ENCODE measurements at places on chromosomes 3 and 15.

GRCh38 chr3:171168551-171168950 is 142.0 kb upstream of the SLC2A2 start:
- no peak for DNase-seq

DNA sequence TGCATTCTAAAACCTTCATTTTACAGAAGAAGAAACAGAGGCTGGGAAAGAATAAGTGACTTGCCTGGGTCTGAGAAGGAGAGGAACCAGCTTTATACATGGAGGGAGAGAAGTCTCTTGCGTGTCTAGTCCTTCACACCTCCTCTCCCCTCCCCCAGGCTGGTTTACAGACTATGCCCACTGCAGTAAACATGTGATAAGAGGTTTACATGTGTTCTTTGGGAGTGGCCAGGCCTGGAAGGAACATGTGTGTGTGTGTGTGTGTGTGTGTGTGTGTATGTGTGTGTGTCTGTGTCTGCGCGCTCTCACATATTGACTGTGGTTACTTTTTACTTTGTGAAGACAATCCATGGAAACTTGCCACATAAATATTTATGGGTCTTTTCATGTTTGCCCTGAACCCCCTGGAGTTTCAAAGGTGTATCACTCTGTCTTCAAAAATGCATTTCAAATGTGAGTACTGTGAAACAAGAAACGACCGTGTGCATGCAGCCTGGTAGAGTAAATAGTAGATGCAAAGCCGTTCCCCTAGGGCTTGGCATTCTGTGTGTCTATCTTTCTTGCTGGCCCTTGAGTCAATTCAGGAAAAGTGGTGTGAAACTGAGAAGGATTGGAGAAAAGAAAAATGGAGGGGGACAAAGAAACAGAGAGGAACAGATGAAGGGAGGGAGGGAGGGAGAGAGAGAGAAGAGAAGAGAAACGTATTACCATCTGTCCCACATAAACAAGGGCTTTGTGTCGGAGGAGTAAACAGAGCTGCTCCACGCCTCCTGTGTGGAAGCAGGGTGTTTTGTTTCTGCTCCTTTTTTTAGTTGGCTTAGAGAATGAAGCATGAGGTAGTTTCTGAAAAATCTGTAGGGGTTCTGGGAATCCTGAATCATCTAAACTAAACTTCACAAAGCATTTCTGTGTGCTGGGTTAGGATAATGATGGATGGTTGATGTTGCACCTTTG is 51.7 kb downstream of the CLDN11 start:
- DNase-seq, result no peak

GRCh38 chr3:149273096-149273751 is 51.6 kb upstream of the CP start:
- peak; percentile 29 for DNase-seq

DNA sequence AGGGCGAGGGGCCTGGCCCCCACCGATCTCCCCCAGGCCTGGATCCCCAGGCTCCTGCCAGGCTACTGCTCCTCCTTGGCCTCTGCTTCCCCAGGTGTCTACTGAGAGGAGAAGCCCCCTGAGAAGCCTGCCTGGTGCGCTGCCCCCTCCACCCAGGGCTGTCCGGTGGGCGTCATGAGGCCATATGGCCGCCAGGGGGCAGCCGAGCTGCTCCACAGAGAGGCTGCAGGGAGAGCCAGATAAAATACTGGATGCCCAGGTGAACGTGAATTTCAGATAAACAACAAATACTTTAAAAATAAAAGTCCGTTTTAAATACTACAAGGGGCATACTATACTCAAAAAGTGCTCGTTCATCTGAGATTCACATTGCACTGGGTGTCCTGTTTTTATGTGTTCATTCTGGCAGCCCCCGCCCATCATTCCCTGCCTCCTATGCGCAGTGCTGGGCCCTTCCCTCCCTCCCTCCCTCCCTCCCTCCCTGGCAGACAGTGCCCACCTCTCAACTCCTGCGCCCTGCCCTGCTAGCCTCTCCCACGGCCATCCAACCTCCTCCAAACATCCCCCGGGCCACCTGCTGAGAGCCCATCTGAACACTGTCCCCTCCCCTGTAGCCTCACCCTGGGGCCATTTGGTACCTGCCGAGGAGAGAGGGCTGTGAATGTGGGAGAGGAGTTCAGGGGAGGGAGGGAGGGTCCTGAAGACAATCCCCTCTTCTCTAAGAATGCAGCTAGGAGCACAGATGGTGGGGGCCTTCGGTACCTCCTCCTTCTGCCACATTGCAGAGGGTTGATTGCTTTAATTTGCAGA is 29.6 kb downstream of the PSTPIP1 start:
- peak; percentile 85 for DNase-seq

- DNase-seq, result no peak
Observed at GRCh38 chr3:60752809-60753208, 498.4 kb downstream of the FHIT start.

DNA sequence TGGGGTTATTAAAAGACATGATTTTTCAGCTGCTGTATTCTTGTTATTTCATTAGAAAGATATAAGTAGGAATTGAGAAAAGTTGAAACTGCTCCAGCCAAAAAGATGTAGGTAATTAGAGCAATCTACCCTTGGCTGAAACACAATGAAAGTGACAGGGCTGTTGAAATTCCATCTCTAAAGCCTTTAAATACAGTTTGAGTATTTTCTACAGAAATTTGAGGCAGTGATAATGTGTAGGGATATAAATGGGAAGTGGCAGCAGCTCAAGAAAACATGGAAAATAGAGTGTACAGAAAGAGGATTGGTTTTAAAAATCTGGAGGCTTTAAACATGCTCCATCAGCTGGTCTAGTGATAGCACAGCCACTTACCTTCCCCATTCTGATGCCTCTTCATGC is 22.8 kb upstream of the UNC13C start:
- DNase-seq, result no peak

DNA sequence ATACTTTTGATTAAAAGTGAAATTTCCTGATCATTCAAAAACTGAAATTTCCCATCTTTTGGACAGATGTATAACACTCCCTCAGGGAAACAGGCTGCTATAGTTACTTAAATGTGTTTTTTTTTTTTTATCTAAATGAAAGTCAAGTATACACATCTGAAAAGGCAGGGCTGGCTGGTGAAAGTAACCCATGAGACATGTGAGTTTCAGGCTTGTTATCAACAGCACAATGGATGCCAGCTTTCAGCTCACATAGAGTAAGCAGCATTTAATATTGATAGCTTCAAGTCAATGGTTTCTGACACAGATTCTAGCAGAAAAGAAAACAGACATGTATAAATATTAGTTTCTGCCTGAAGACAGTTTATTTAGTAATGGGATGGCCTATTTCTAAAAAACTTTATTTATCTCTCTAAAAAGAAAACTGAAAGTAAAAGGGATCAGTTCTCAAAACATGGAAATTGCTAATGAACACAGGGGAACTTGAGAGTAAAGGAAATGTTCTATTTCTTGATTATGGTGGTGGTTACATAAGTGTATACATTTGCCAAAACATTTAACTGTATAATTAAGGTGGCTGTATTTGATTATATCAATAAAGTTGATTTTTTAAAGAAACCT is 89.7 kb upstream of the CMC1 start:
- no peak for DNase-seq

GRCh38 chr3:79052054-79052681 is 715.6 kb downstream of the ROBO1 start:
- no peak for DNase-seq

GRCh38 chr3:85387913-85388505 is 429.2 kb downstream of the CADM2 start:
- DNase-seq, result no peak

DNA sequence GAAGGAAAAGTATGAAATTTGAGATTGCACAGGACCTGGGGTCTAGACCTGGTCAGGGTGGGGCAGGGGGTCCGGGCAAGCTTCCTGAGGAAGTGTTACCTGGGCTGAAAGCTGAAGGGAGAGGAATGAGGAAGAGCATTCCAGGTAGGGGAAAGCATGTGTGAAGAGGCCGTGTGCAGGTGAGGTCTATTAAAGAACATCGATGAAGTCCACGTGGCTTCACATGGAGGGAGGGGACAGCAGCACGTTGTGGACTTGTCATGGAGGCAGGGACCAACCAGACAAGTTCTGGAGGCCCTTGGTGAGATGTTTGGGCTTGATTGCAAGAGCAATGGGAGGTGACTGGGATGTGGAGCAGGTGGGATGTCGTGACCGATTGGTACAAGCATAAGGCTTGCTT is 47.1 kb downstream of the IDH2 start:
- no peak for DNase-seq

DNA sequence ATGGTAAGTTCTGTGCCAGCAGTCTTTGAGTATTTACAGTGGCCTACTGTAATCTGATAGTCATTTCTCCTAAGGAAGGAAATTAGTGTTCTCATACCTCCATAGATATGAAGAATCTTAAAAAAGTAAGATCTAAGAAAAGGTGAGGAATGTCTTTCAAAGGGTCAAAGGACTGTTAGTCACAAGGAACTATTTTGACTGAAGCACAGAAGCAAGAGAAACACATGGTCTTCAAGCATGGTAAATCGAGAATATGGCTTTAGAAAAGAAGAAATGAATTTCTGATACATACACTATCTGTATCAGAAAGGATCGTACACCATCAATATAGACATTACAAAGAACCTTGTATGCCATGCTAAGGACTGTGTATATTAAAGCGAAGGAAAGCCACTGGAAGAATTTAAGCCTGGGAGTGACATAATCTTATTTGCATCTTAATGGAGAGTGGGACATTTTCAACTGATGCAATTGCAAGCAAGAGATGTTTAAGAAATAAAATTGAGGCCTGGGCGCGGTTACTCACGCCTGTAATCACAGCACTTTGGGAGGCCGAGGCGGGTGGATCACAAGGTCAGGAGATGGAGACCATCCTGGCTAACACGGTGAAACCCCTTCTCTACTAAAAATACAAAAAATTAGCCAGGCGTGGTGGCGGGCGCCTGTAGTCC is 5.5 kb upstream of the ACAP2 start:
- no peak for DNase-seq

- no peak for DNase-seq
Observed at GRCh38 chr15:80777826-80778620, 1.1 kb upstream of the CEMIP start.

- no peak for DNase-seq
Observed at GRCh38 chr3:107632576-107632975, 109.8 kb downstream of the BBX start.

DNA sequence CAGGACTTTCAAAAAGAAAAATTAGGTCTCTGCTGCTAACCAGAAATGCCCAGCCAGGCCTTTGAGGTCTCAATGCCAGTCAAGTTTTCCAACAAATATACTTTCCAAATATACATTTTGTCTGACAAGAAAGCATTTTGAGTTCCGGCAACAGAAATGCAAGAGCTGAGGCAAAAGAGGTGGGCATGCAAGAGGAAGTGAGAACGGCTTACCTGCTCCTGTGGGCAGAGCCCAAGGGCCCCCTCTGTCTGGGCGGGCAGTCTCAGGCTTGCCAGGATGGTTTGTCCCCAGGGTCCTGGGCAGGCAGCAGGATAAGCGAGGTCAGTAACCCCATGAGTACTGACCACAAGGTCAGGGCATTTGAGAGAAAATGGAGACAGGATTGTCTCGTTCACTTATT is 136.1 kb upstream of the TOPAZ1 start:
- no peak for DNase-seq

- DNase-seq, result no peak
Observed at GRCh38 chr3:23612296-23612891, 193.4 kb upstream of the UBE2E1 start.

DNA sequence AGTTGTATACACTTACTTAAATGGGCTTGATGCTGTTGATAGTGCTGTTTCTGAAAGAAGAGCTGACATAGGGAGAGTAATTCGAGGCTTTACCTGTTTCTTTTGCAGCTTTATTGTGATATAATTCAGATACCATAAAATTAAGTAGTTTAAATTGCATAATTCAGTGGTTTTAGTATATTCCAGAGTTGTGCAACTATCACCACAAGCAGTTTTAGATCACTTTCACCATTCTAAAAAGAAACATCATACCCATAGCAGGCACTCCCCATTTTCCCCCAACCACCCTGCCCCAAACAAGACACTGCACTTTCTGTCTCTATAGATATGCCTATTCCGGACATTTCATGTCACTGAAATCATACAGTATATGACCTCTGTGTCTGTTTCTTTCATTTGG is 98.5 kb downstream of the MTHFS start:
- DNase-seq, result no peak

GRCh38 chr3:123755085-123755484 is 129.0 kb downstream of the MYLK start:
- no peak for DNase-seq

DNA sequence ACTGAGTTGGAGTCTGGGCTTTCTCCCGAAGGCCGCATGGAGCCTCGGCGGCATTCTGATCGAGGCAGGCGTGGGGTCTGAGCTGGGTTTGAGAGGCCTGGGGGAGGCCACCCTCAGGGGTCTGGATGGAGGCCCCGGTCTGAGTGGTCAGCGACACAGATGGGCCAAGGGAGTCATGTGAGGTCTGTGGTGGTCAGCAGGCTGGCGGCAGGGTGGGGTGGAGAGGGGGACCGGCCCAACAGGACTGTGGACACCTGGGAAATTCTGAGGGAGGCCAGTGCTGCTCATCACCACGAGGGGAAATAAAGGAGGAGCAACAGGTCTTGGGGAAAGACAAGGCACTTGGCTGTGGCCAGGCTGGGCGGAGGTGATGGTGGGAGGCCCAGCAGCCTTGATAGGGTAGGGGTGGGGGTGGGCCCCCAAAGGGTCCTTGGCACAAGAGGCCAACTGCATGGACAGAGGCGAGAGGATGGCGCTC is 16.2 kb downstream of the CTSH start:
- DNase-seq, result no peak

DNA sequence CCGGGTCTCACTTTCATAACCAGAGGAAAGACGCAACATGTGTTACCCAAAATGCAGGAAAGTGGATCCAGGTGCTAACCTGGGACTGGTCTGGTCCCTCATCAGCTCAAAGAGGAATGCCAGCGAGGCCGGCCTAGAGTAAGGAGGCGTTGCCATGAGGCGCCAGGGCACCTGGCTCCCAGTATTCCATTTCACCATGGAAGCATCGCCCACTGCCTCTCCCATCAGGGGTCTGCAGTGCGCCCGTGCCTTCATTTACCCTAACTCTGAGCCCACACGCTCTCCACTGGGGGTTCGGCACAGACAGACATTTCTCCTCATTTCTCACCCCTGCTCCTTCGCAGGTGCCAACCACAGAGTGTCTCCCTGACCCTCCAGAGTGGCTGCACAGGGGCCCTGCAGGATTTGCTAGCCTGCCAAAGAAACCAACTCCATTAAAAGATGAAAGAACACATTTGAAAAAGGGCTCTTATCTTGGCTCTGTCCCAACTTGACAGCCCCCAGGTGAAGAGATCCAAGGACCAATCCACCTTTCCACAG is 61.5 kb downstream of the ABTB1 start:
- no peak for DNase-seq

- no peak for DNase-seq
Observed at GRCh38 chr3:185371306-185372074, 8.6 kb downstream of the MAP3K13 start.

DNA sequence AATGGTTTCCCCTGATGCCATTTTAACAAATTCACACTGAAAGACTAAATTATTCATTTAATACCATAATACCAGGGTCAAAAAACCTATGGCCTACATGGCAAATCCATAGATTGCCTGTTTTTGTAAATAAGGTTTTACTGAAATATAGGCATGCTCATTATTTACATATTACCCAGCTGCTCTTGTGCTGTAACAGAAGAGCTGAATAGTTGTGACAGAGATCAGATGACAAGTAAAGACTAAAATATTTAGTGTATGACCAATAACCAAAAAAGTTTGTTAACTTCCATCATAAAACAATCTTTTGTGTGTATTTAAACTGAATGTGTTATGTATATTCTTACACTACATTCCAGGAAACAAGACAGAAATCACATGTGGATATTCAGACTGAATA is 60.2 kb downstream of the DENND4A start:
- no peak for DNase-seq
